Epithelial cell of proximal tubule (primary cell): ENCODE measurements at places on chromosomes 7 and 10.

DNA sequence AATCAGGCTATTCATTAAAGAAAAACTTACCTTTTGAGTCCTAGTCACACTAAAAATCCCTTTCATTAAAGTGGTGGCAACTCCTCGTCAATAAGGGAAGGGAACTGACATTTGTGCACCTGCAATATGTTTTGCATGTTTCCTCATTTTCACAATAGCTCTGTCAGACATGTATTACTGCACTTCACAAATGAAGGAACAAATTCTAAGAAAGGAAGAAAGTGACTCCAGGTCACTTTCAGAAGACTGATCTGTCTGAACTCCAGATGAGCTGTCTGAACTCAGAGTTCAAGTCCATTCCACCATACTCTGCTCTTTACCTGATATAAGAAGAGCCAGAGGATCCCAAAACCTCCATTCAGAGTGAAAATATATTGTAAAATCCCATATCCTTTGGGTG lies 50.3 kb upstream of the GSAP start:
- no peak for DNase-seq

- no peak for DNase-seq
Observed at GRCh38 chr10:494149-494542, 195.3 kb downstream of the DIP2C start.

DNA sequence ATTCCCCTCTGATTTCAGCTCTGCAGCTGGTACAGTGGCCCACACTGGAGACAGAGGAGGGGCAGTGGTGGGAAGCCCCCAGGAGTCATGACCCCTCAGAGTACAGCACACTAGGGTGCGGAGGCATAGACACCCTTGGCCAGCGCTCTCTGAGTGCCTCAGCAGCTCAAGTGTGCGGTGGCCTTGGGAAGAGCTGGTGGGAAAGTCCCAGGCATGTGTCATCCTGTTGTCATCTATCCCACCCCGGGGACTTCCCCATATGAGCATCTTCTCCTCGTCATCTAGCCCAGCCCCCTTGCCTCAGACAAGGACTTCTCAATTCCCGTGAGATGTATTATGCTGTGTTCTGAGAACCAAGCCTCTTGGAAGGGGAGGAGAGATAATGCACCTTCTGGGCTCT lies 15.6 kb upstream of the PPIF start:
- no peak for DNase-seq

- no peak for DNase-seq
Observed at GRCh38 chr10:125591886-125592285, 91.1 kb downstream of the TEX36 start.

- no peak for DNase-seq
Observed at GRCh38 chr10:76396134-76396533, 964.7 kb downstream of the LRMDA start.

GRCh38 chr10:58827381-58827780 lies 314.7 kb downstream of the BICC1 start:
- no peak for DNase-seq

DNA sequence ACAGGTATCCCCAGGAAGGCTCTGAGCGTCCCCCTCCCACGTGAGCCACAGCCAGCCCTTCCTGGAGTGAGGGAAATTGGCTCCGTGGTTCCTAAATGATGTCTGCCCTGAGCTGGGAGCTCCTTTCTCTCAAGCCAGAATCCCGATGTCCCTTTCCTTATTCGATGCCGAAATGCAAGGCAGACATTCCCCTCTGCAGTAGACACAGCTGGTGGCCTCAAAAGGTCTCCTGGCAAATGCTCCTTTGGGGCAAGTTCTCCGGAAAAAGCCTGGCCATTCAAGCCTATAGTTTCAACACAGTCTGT lies 98.9 kb downstream of the HIP1 start:
- no peak for DNase-seq

GRCh38 chr7:148624735-148625134 lies 34.2 kb downstream of the C7orf33 start:
- DNase-seq, result no peak

GRCh38 chr10:27857616-27858015 lies 112.0 kb upstream of the MKX start:
- no peak for DNase-seq

DNA sequence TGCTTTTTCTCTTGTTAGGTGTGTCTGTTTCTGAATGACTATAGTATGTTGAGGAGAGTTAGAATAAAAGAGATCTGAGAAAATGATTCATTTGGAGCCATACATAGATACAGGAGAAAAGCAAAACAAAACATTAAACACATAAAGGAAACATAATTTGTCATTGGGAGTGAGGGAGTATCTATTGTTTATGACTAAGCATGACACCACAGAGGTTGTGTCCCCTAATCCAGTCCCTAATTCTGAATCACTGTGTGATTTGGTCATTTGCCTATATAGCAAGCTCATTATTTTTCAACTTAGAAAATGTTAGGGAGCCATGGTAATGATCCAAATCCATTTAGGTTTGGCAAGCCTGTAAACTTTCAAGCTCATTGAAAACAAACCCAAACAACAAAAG lies 132.3 kb upstream of the BMPER start:
- no peak for DNase-seq

GRCh38 chr10:51698473-51699063 lies 827 bp downstream of the CSTF2T start:
- no peak for DNase-seq

- no peak for DNase-seq
Observed at GRCh38 chr7:34452363-34452762, 205.7 kb upstream of the NPSR1 start.

DNA sequence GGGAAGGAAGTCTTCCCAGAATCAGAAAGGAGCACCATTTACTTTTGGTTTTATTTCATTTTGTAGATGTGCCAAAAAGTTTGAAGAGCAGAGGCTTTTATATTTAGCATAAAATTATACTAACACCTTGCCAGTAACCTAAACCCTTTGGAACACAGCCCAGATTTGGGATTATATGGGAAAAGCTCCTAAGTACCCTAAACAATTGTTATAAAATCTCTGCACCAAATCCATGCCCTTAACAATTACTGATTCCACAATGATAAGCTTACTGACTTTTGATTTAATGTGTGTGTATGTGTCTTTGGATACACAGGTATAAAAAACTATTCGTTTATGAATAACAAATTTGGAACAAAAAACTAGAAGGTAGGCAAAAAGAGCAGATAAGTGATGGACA lies 39.0 kb upstream of the TMEM229A start:
- DNase-seq, result no peak

DNA sequence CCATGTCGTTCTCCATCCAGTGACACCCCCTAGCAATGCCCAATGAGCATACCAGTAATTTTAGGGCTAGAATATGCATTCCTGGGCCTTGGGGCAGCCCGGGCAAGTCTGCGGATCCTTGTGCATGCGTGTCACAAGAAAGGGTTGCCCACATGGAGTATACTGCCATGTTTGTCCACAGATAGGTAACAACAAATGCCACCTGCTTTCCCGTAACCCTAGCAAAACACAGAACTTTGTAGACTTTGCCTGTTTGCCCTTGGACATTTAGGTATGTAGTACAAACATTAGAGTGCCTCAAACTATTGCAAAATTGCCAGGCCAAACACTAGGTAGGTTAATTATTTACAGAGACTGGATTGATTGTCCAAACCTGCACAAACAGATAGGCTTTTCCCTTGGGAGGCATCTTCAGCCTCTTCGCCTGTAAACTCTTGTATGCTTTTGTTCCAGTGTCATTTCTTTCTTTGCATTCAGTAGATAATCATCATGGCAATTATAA lies 117.0 kb downstream of the ADCY1 start:
- DNase-seq, result no peak

GRCh38 chr10:96124230-96125141 lies 5.6 kb upstream of the ZNF518A start:
- DNase-seq, result no peak

DNA sequence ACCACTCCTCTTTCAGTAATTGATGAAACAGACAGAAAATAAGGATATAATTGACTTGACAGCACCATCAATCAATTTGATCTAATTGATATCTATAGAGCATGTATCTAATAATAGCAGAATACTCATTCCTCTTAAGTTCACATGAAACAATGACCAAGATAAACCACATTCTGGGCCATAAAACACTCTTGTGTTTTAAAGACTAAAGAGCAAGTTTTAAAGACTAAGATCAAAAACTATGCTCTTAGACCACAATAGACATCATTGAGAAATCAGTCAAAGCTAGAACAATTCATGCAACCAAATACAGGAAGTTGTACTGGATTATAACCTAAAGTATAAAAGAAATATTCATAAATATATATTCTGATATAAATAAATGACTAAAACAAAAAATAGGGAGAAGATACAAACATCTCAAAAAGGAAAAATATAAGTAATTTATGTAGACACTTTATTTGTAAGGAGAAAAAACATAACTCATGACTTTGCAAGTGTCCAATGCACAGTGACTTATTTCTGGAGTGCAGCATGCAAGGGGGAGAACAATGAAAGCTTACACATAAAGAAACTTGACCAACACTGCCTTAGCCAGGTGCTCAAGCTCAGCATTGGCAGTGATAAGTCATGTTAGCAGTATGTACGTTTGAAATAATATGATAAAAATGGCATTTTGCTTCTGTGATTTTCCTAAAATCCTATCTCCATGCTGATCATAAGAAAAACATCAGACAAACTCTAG lies 312.7 kb upstream of the IGFBP3 start:
- no peak for DNase-seq

DNA sequence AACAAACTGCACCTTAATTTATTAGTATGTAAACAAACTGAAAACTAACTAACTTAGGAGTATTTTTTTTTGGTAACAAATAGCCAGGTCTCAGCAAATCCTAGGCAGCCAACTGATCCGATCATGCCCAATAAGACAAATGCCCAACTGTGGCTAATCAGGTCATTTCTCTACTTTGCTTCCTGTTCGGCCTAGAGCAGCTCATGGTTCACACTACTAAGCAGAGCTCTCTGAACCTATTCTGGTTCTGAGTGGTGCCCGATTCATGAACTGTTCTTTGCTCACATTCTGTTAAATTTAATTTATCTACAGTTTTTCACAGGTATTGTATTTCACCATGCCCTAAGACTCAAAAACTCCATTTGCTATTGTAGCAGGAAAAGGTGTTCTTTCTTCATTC lies 55.1 kb downstream of the CCDC3 start:
- no peak for DNase-seq

GRCh38 chr7:90163534-90163933 lies 9.3 kb downstream of the STEAP1 start:
- DNase-seq, result no peak

- no peak for DNase-seq
Observed at GRCh38 chr7:79806161-79806734, 328.4 kb upstream of the GNAI1 start.
